Non-pigmented ciliary epithelial cell (primary cell): ENCODE measurements at places on chromosomes 1 and 21.

DNA sequence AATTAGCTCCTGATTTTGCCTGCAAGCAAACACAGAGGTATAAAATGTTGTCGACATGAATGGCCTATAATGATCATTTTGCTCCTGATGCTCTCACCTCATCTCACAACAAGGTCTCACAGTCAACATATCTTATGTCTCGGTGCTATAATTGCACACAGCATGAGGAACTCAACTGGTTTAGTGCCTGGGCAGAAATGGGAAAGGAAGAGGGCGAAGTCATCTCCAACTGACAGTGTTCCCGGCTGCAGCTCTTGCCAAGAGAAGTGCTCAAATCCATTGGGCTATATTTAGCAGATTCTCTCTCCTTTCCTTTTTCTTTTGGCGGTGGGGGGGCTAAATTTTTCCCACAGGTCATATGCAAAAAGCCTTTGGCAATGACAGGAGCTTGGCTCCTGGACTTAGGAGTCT lies 53.0 kb downstream of the SLC45A1 start:
- no peak for DNase-seq

GRCh38 chr1:42927274-42927841 lies 31.3 kb downstream of the SLC2A1 start:
- DNase-seq = no peak

DNA sequence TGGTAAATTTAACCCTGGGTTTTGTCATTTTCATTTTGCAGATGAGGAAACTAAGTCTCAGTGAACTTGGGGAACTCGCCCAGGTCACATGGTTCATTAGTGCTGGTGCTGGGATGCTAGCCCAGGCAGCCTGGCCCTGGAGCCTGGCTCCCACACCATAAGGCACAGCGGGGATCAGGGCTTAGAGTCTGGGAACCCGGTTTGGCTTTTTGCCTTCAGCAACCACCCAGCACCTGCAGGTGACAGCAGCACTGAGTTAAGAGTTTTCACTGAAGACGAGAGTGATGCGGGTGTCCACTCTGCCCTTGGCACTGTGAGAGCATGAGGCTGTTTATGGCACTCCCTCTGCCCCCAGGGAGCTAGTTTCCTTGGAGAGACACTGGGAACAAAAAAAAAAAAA lies 18.4 kb upstream of the CD101 start:
- DNase-seq = no peak

DNA sequence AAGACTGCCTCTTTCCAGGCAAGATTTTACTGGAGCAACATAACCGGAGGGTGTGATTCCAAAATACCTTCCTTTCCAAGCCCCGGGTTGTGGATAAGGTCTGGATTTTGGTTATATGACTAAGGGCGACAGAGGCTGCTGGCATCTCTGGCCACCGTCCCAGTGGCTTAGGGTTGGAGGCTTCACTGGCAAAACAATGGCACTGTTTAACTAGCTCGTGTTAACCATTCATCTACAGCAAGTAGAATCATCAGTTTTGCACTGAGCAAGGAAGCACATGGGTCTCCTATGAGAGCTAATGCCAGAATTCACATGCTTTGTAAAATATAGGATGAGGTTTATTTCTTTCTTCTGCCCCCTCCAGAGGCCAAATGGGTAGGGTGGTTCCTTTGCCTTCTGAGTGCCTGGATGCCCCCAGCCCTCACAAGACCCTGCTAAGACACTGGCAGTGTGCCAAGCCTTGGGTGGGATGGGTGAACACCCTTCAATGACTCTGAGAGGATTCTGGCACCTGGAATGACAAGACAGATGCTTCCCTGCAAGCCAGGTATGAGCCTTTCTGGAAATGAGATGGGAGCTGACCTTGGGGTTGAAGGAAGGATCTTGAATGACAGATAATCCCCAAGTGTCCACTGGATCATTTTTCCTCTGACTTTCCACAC lies 36.8 kb downstream of the DHCR24 start:
- no peak for DNase-seq

DNA sequence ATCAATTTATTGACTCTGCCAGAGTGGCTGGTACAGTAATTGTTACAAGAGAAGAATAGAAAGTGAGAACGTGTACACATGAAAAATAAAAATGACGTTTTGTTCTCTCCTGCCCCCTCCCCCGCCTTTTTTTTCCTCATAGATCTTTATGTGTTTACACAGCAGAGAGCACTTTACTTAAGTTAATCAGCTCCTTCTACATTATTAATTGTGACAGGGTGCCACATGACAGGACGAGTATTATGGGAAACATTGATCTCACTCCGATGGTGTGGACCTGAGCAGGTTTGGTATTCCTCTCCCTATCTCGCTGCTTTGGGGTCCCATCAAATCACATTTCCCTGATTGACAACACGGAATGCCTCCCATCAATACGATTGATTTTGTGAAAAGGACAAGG lies 285.7 kb downstream of the TM2D1 start:
- no peak for DNase-seq

GRCh38 chr1:234722904-234723720 lies 113.1 kb upstream of the IRF2BP2 start:
- DNase-seq = peak; percentile 78

DNA sequence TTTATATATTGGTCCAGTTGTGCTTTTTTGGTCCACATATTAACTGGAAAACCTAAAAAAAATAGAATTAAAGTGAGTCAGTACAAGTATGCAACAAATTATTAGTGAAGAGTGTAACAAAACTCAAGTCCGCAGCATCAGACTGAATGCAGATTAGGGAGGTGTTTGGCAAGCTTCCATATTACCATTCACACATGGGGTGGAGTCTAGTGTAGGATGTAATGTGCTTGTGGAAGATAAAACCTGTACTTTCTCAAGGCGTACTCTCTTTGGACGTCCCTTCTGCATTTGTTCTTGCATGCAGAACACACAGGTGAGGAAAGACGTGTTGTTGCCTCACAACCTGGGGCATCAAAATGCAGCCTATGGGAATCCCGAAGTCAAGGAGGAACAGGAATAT lies 668.7 kb downstream of the MRPL39 start:
- no peak for DNase-seq

- no peak for DNase-seq
These were observed 12.0 kb downstream of the SLAMF1 start for GRCh38 chr1:160634543-160635491.

DNA sequence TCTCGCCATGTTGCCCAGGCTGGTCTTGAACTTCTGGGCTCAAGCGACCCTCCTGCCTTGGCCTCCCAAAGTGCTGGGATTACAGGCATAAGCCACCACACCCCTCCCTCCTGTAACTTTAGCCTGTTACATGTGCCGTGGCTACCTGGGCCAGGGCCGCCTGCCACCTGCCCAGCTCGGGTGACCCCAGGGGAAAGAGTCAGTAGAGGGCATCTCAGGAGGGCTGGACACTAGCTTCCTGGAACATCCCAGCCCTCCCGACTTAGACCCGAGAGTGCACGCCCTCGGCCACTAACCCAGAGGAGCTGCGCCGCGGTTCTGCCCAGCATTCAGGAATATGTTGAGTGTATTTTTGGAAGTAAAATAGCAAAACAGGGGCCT lies 40.4 kb upstream of the TMEM52 start:
- DNase-seq = no peak

DNA sequence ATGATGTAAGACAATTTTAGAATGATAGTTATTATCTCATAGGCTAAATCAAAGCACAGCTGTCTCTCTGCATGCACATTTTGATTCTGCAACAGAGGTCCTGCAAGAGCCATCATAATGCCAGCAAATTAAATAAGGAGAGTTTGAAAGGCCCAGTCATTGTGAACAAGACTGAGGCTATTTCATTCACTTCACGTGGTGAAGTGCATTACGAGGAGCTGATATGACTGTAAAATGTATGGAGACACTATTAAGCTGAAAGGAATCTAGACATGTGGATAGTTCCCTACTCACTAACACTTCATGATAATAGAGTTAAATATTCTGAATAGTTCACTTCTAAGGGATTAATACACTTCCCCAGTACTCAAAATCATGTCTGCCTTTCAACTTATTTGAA lies 299.0 kb downstream of the SMYD3 start:
- no peak for DNase-seq

- no peak for DNase-seq
These were observed 11.1 kb downstream of the CYP2J2 start for GRCh38 chr1:59915516-59915915.

- no peak for DNase-seq
These were observed 30.3 kb upstream of the ECE1 start for GRCh38 chr1:21320410-21321108.

DNA sequence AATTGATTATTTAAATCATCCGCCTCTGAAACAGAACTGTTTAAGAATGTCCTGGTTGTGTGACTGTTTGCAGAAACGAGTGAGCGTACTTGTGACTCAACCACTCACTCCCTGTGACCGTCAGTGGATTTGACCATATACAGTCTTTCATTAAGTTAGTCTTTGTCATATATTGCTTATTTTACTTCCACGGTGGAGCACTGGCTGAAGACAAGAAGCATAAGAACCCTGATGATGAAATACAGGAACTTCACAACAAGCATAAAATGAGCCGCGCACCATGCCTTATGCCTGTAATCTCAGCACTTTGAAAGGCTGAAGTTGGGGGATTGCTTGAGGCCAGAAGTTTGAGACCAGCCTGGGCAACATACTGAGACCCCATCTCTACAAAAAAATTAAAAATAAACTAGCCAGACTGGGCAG lies 194.0 kb downstream of the TOMM20 start:
- DNase-seq = peak; percentile 76

DNA sequence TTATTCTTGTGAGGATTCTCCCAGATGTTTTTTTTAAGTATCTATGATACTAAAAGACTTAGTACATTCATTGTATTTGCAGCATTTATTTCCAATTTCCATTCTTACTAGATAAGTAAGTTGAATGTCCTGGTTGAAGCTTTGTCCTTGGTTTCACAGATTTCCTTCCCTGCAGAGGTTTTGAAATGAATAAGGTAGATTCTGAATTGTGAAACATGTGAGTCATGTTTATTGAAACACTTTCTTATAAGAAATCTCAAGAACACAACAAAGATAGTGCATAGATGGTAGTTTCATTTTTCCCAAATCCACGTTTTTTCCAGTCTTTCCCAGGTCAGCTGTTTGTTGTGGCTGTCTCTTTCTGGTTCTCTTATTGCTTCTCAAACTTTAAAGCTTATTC lies 24.8 kb downstream of the GABPA start:
- no peak for DNase-seq

DNA sequence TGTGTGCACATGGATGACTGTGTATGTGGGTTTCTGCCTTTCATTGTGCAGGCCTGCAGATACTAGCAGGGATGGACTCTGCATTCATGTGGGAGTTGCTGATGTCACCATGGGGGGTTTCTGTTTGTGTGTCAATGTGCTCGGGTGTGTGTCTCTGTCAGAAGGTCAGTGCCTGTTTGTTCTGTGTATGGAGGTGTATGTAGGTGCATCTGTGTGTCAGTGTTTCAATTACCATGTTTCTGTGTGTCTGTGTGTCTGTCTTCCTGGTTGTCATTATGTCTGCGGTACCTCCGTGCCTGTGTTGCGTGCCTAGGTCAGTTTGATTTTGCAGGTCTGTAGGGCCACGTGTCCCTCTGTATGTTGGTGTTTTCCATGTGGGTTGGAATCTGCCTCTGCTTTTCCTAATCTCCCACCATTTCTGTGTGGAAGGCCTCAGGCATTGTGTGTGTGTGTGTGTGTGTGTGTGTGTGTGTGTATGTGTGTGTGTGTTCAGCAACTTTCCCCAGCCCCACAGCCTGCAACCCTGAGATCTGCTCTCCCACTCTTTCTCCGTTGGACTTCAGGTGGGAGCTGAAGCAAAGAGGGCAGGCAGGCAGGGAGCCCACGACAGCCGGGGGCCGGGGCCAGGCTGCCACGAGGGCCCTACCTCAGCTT lies 36.7 kb upstream of the WASF2 start:
- DNase-seq = no peak
